Naive thymus-derived CD4-positive, alpha-beta T cell (primary cell): ENCODE measurements at places on chromosomes 7 and 10. TPM values are rescaled to one million over a fixed set of nuclear protein-coding genes. Genes with fewer than 3 reads are reported as not detected.

The GNGT1 gene
- not detected for total RNA-seq

GRCh38 chr10:48684792-48685623 lies at the start of gene WDFY4:
Gene WDFY4, plus strand, starts transcription at chr10:48684873. Its CDS starts 24,860 bp downstream, at chr10:48709733.
- no peaks in the 10 kb centered on the region for H3K27me3 ChIP-seq
- H3K4me1 ChIP-seq = no peaks in the 10 kb centered on the region
- H3K36me3 ChIP-seq = no peaks in the 10 kb centered on the region

- H3K27me3 ChIP-seq = no peaks in the 10 kb centered on the region
- no peak for DNase-seq
- no peak overlapping the region for H3K27ac ChIP-seq
These were observed 49.9 kb downstream of the ASB4 start for GRCh38 chr7:95535662-95536061.

- H3K27me3 ChIP-seq = no peaks in the 10 kb centered on the region
- no peak overlapping the region for H3K27ac ChIP-seq
- H3K36me3 ChIP-seq = no peaks in the 10 kb centered on the region
- no peaks in the 10 kb centered on the region for H3K4me1 ChIP-seq
These were observed 22.6 kb upstream of the SMIM30 start for GRCh38 chr7:113140956-113141355.

GRCh38 chr7:82012453-82012852 lies 242.6 kb upstream of the HGF start:
- H3K27ac ChIP-seq = no peak overlapping the region
- DNase-seq = no peak
- no peaks in the 10 kb centered on the region for H3K4me1 ChIP-seq
- H3K27me3 ChIP-seq = no peaks in the 10 kb centered on the region
